ENCODE measurements at places on chromosomes 7 and 10.

- no peak for DNase-seq
Observed at GRCh38 chr10:1776127-1776662, 38.9 kb upstream of the ADARB2 start.

DNA sequence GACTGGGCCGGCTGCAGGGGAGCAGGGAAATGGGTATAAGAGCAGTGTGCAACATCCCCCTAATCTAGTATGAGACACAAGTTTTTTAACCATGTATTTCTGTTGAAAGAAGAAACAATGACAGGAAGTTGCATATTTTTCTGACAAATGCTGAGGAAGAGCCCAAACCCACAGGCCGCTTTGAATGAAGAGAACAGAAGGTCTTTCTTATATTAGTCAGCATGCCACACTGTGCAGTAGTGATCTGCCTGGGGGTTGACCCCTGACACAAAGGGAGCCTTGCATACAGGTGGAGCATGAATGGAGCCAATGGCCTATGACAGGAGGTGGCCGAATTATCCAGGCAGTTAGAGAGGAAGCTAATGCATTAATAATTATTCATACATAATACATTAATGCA is 518.3 kb downstream of the PLXDC2 start:
- no peak for DNase-seq

DNA sequence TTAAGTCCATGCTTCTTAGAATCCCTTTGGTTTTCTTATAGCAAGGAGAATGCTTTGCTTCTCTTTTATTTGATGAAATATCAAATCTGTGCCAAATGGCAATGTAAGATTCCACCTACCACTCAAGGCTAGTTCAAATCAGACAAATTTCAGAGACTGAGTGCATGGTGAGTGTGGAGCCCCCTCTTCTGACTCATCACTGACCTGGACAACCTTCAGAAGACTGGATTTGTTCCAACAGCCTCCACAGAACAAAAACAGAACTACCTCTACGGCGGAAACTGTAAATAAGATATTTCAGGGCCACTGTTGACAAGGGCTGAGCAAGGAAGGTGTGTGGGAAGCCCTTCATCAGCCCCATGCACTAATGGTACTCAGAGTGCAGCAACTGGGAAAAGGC is 21.1 kb downstream of the NCAPG2 start:
- DNase-seq: no peak

DNA sequence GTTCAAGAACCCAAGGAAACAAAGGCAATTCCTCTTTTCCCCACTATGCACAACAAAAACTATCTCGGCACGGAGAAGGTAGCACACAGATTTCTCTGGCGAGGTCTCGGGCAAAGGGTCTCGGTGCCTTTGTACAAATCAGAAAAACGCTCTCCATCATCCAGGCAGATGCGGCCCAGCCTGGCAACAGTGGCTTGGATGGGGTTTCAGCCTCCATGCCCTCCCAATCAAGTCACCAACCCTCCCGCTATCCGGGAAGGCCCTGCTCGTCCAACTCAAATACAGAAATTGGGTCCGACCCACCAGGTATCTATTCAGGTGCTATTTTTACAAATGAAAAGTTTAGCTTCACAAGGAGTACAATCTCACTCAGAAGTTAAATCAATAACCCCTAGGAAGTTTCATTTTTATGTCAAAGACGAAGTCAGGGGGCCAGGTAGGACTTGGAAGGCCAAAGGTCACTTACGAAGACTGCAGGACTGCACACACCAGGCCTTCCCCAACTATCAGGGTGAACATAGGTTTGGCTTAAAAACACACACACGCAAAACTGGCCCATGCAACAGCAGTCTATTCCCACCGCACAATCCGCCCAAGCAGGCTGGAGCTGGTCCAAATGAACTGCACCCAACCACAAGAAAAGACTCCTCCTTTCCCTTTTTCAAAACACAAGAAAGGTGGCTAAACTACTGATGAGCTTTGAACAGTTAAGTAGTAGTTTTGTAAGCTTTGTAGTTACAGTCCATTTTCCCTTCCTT is 43.0 kb downstream of the GNA12 start:
- DNase-seq: no peak

- no peak for DNase-seq
Observed at GRCh38 chr10:2650328-2650727, 417.0 kb upstream of the PFKP start.

DNA sequence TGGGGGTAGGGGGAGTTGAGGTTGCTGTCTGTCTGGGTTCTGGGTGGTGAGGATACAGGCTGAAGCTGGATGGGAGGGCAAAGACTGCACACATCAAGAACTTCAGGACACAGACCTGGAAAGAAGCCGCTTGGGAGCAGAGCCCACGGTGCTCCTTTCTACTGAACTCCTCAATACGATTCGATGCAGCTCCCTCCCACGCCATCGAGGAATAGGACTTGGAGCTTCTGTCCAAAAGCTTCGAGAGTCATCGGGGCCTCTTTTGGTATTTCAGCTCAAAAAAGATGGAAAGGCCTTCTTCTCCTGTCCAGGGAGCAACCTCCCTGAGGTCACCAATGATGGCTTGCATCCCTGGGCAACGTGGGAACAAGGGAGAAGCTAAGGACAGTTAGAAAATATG is 407.1 kb upstream of the MGMT start:
- no peak for DNase-seq

DNA sequence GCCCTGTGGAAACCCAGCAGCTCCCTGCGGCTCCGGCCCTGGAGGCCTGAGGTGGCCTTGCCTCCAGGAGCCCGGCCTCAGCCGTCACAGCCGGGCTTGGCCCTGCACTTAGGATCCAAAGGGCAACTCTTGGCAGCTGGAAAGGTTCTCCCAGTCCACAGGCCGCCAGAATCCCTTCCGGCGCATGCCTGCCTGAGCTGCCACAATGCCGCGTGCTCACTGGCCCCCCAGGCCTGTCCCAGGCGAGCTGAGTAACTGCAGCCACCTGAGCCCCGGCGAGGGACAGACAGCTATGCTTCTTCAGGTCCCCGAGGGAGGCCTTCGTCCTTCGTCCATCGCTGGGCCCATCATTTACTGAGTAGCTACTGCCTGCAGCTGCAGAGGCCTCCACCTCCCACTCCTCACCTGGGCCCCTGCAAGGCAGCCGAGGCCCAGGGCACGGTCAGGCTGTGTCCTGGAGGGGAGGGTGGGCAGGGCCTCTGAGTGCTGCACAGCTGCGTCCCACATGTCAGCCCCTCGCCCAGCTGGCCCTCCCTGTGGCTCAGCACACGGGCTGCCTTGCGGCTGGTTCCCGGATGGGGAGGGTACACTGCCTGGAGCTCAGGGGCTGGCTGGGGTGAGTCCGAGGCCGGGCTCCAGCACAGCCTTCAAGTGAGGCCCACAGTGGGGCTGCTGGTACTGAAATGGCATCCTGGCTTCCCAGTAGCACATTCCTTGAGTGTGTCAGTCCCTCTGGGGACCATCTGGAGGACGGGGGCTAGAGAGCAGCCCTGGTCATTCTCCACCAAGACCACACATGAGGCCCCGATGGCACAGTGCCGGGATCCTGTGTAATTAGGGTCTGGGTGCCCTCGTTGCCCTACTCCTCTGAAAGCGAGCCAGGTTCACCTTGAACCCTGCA is 172.5 kb downstream of the ELFN1 start:
- DNase-seq: no peak

- no peak for DNase-seq
Observed at GRCh38 chr7:72492461-72493065, 80.4 kb upstream of the CALN1 start.

DNA sequence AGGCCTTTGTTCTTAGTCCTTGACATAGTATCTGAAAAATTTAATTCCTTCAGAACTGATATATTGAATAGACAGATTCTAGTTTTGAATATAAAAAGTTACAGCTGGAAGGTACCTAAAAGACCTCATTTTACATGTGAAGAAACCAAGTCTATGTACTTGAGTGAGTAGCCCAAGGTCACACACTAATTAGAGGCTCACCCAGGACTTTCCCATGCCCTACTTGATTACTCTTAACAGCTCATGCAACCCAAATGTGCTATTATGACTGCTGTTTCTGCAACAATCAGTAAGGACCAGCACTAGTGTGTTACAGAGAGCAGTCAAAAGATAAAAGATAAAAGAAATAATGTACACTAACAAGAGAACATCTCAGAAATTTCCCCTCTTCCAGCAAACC is 40.7 kb upstream of the BET1 start:
- DNase-seq: no peak

Measured in stimulated activated CD8-positive, alpha-beta memory T cell treated with anti-CD3 and anti-CD28 coated beads, Interleukin-7, amount 100 ng/mL, for 1 hour (primary cell).